ENCODE measurements at places on chromosomes 6 and 20.
A peak's percentile ranks its signal among the peaks of the same experiment; 100 is the strongest.

- DNase-seq: peak; percentile 23
Observed at GRCh38 chr20:62907384-62908317, 18.7 kb downstream of the DIDO1 start.

GRCh38 chr6:11330413-11330760, 97.9 kb upstream of the NEDD9 start:
- no peak for DNase-seq

DNA sequence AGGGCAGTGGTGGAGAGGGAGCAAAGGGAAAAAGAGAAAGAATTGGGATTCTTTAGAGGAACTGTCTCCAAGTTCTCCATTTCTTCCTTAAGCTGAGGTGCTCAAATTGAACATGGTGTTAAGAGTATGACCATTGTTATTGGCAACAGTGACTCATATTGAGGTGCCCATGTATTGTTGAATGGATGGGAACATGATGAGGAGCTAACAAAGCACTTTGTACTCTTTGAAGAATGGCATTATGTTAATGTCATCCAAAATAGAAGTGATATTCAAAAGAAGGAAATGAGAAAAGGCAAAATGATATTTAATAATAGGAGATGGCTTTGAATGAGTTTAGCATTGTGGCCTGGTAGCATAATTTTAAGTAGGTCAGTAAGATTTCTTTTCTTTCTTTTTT, 261.1 kb downstream of the QKI start:
- no peak for DNase-seq

DNA sequence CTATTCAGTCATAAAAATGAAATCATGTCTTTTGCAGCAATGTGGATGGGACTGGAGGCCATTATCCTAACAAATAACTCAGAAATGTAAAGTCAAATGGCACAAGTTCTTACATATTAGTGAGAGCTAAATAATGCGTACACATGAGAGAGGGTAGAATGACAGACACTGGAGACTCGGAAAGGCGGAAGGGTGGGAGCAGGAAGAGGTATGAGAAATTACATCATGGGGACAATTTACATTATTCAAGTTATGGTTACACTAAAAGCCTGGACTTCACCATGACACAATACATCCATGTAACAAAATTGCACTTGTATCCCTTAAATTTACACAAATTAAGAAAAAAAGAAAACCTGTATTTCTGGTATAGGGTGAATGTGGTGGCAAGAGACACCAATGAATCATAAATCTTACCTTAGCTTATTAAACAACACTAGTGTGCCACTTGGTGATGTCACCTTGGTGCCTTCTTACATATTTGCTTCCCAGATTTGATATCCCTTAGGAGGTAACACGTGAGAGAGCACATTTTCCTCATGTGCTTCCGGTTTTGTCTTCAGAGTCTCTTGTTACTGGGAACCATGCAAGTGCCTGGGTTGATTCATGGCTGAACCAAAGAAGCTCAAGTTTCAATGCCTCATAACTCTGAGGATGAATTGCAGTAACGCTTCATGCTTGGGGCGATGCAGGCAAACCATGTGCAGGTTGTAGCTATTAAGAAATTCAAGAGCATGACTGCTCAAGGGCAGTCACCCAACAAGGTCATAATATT, 84.6 kb downstream of the DCDC2 start:
- DNase-seq: no peak

GRCh38 chr6:160247457-160247883, 11.2 kb downstream of the SLC22A2 start:
- no peak for DNase-seq

DNA sequence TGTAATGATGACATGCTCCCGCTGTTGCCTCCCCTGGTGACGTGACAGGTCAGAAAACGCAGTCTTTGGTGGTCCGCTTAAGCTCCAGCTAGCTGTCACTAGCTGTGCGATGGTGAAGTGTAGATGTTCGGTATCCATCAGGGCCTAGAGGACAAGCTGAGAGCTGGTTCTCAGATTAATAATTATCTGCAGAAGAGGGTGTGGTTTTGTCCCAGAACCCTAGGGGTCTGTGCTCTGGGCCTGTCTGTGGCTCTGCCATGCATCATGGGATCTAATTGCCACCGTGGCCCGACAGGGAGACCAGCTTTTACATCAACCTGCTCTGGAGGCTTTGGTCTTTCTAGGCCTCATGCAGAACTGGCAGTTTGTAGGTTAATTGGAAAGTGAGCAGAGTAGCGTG, 34.1 kb downstream of the ERMARD start:
- DNase-seq: no peak

DNA sequence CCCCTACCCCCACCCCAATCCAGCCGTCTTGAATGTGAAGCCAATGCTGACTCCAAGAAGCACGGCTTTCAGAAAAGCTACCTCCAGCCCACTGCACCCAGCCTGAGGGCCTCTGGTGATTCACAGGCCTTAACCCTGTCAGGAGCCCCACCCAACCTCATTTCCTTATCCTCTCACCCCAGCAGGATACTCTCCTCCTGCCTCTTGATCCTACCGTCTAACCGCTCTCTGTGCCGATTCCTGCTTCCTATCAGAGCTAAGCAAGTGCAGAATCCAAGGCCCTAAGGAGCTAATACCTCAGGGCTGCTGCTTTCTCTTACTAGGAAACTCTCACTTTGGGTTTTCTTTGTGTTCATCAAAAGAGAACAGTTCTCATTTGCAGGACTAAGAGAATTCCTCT, 47.2 kb downstream of the TRERF1 start:
- DNase-seq: peak; percentile 77

DNA sequence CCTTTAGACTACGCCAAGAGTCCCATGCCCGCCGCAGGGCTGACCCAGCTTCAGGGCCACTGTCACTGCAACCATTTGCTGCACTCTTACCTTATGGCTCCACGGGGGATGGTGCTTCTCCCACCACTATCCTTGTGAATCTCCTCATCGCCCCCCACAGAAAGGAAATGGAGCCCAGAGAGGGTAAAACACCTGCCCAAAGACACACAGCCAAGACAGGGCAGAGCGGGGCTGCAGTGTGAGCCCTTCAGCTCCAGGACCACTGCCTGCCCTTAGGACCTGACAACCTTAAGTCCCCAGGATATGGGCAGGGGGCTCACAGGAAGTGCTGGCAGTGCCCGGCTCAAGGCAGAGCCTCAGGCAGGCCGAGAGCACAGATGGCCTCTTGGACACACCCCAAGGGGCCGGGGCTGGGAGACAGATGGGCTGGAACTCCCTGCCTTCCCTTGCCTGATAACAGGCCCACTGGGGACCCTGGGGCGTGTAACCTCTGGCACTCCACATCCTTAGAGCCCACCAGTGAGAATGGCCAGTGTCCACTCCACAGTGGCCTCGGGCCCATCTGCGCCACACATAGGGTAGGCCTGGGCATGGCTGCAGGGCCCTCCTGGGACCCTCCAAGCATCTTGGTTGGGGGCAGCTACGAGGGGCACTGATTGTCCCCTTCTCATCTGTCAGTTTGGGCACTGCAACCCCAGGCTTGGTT, 265.2 kb downstream of the TAF4 start:
- DNase-seq: no peak

DNA sequence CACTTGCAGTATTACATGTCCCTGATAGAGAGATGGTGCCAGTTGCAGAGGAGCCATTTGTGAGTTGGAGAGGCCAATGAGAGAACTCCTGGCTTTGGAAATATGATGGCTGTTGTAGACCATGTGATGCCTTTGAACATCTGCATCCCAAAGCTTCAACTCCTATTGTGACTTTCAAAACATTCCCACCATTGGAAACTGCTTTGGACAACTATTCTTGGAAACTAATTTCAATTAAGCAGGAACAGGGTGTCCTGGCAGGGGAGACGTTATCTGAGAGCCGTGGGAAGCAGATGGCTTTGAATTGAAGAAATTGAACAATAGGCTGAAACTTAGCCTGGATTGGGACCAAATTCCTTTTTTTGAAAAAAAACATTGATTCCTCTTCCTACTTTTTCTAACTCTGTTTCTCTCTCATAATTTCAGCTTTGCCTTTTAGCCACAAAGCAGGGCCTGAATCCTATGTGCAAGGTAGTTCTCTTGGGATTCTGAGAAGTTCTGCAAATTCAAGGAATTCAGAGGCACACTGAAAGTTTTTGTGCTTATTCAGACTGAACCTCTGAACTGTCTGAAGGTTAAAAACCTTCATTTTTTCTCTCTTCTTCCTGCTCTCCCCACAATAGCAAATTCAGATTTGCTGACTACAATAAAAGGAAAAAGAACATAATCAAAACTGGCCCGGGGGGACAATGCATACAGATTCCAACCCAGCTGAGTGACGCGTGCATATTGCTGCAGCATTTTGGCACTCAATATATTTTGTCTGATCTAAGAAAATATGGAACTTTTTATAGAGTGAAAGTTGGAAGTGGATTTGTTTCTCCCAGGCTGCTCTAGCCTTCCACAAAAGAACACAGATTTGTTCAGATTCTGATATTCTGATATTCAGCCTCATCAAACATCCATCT, 720.4 kb upstream of the CHD6 start:
- no peak for DNase-seq

Data from hematopoietic multipotent progenitor cell treated with erythropoietin and hydrocortisone succinate and interleukin-3 and kit ligand, for 8 days (in vitro differentiated cells).